HT1080 (cell line): ENCODE measurements at places on chromosomes 6 and 20. TPM values are rescaled to one million over a fixed set of nuclear protein-coding genes. Genes with fewer than 3 reads are reported as not detected.

Gene POPDC3
- 56.8 and 70.5 TPM in 2 replicates for total RNA-seq

Gene AIF1
- total RNA-seq, result not detected in 2 replicates

Gene CNKSR3
- 6.7 and 7.2 TPM in 2 replicates for total RNA-seq

Gene ZC3H12D
- total RNA-seq, result 0.07 and 0.16 TPM in 2 replicates

Gene VWA7
- 0.77 and 0.79 TPM in 2 replicates for total RNA-seq

Gene THEMIS
- not detected in 2 replicates for total RNA-seq

Gene LRRN4
- 0.13 TPM in 1 of 2 replicates, not detected in the other for total RNA-seq

Gene SLC22A7
- not detected in 2 replicates for total RNA-seq

Gene GPX5
- not detected in 2 replicates for total RNA-seq

Gene BHLHE23
- not detected in 2 replicates for total RNA-seq

Gene RAET1L
- not detected in 2 replicates for total RNA-seq
